Glutamatergic neuron (in vitro differentiated cells): ENCODE measurements at places on chromosomes 11 and 22. TPM values are rescaled to one million over a fixed set of nuclear protein-coding genes. Genes with fewer than 3 reads are reported as not detected.

GRCh38 chr11:64023712-64024710, 11.7 kb upstream of the FLRT1 start:
- no peak for DNase-seq

GRCh38 chr22:50459496-50460140, 15.2 kb downstream of the SBF1 start:
- no peak overlapping the region for H3K27ac ChIP-seq
- no peaks in the 10 kb centered on the region for H3K4me1 ChIP-seq
- no peak for DNase-seq
- no peaks in the 10 kb centered on the region for H3K36me3 ChIP-seq

DNA sequence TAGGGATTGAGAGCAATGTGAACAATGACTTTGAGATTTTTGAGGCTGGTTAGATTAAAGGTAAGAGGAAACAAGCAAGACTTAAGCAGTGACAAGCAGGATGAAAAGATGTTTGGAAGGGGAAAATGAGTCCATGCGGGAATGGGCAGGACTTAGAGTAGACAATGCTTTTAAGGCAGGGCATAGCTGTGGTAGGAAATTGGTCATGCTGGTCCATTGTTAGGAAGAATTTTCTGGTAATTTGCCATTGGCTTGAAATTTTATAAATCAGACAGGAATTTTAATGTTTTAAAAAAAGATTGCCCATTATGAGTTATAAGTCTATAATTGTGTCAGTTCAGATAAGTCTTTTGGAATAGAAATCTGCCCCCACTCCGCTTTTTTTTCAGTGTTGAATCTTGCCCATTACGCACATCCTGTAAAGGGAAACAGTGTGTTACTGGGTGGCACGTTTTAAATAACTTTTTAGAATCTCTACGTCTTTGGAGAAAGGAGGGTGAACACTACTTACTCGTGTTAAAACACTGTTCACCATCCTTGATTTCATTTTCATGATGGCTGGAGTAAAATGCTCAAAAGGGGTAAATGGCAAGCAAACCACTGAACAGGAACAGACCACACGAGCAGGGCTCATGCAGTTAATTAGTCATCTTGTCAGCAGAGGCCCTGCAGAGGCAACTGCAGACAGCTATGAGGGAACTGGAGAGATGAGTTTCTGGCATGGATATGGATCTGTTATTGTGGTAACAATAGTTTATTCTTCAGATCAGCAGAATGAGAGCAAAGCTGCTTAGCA, 25.0 kb downstream of the SWAP70 start:
- H3K27me3 ChIP-seq: no peaks in the 10 kb centered on the region
- H3K4me3 ChIP-seq: no peak overlapping the region
- DNase-seq: no peak
- no peaks in the 10 kb centered on the region for H3K36me3 ChIP-seq
- no peak overlapping the region for H3K27ac ChIP-seq
- peaks cover 6% of the 10 kb centered on the region for H3K4me1 ChIP-seq

GRCh38 chr22:23177197-23177596, 3.1 kb upstream of the BCR start:
- peaks cover 17% of the 10 kb centered on the region for H3K27me3 ChIP-seq
- H3K36me3 ChIP-seq: peaks cover 22% of the 10 kb centered on the region
- H3K4me3 ChIP-seq: no peak overlapping the region
- H3K27ac ChIP-seq: peak overlapping the region; percentile 44
- peaks cover 9% of the 10 kb centered on the region for H3K4me1 ChIP-seq

OR8B4 gene
- not detected for total RNA-seq
